ENCODE measurements at places on chromosomes 13 and 19. TPM values are rescaled to one million over a fixed set of nuclear protein-coding genes. Genes with fewer than 3 reads are reported as not detected.

GRCh38 chr19:55440411-55441105 is 2.5 kb downstream of the SHISA7 start:
- DNase-seq: no peak

DNA sequence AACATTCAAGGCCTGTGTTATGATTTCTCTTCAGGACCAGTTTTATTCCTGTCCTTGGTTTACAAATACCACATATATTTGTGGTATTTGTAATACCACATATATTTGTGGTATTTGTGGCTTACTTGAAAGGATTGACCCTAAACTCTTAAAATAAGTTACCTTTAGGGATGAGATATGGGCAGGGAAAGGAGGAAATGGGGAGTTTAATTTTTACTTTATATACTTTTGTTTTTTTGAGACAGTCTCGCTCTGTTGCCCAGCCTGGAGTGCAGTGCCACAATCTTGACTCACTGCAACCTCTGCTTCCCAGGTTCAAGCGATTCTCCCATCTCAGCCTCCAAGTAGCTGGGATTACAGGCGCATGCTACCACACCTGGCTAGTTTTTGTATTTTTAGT is 2.3 kb upstream of the TGDS start:
- DNase-seq: no peak

- DNase-seq: no peak
Measured at GRCh38 chr13:41842036-41842620, 118.8 kb downstream of the VWA8 start.

DNA sequence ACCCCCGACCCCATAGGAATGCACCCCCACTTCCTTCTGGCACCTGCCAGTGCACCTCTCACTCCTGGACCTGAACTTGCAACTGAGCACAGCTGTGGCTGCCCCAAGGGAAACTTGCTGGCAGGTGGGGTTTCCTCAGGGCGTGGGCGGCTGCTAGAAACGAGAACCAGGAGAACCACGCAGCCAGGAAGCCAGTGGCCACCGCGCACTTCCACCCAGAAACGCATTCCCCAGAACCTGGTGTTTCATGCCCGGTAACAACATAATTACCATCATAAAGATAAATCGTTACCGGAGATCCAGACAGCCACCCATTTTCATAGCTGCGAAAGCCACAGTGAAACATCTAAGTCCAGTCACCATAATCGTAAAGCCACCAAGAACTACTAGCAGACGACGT is 75.2 kb upstream of the C13orf46 start:
- DNase-seq: no peak

ANGPTL8 gene
- not detected for total RNA-seq

All from cardiac septum (tissue), 1 donor.